NCI-H187 (cell line): ENCODE measurements at places on chromosomes 4 and X.

DNA sequence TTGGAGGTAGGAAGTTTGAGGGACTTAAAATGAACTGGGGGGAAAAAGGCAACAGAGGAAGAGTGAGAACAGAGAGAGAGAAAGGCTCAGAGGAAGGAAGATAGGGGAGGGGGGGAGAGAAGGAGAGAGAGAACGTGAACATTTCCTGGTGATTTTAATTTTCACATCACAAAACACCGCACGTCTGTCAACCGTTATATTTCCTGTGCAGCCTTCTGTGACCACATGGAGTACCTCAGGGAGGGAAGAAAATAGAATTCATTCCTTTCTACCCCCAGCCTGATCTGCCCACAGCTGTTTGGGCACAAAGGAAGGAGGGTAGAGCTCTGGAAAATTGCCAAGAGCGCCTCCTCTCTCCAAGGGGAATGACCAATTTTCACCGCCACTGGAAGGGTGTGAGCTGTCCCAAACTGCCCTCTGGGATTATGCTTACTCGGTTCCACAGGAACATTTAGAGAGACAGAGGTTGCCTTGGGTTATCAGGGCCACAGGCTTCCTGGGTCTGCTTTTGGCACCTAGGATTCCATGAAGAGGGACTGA, 135.7 kb upstream of the MAMLD1 start:
- no peak for DNase-seq

DNA sequence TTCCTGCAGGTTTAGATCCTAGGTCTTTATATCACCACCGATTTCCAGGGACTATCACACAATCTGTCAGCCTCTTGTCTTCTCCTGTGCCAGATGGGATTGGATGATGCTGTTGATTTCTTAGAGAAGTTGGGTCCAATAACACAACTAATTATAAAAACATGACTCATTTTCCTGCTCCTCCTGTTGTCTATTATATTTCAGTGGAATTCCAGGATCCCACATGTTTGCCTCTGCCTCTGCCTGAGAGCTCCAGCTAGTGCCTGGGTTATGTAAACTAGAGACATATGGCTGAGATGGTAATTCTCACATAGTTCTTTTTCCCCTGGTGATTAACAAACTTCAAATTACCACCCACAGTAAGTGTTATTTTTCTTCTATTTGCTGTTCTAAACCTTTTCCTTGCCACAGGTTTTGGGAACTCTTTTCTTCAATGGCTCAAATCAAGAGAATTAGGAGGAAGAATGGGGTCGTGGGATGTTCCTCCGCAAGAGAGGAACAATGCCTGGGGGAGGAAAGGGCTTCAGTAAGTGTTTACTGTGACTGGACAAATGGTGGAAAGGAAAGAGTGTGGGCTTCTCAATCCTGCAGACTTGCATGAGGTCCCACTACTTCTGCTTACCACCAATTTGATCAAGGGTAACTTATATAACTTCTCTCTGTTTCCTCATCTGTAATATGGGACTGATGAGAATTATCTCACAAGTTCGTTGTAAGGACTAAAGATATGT, 3.4 kb upstream of the HOPX start:
- no peak for DNase-seq

DNA sequence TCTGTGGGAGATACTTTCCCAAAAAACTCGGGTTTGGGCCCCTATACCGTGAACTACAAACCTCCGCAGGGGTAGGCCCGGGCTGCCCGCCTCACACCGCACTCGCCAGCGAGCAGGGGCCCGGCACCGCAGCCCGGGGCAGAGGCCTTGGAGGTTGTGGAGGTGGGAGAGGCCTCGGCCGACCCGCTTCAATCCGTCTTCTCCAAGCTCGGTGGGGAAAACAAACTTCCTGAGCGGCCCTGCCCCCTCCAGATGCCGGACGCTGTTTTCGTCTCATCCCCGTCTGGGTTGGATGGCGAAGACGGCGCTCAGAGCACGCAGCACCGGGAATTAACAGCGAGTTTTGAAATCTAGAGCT, 442 bp upstream of the MCUB start:
- no peak for DNase-seq

- no peak for DNase-seq
These were observed 1957.4 kb upstream of the TENM3 start for GRCh38 chr4:180285796-180286195.

- no peak for DNase-seq
These were observed 62.4 kb upstream of the PPARGC1A start for GRCh38 chr4:23952258-23952657.

DNA sequence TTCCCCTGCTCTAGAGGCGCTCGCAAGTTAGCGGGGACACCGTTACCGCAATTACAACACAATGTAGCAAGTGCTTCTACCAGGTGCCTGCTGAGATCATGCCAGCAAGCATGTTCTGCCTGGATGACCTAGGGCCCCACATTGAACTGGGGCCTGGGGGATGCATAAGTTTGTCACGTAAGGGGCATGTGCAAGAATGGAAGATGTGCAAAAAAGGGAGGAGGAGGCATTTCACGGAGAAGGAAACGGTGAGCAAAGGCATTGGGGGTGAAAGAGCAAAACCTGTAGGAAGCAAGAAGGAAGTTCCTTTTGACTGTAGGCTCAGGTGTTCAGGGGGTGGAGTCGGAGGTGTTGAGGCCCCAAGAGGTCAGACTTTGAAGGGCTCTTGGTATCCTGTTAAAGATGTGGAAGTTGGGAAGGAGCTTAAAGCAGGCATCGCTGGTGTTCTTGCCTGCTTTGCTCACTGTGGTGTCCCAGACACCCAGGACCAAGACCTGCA, 602 bp upstream of the SCARB2 start:
- DNase-seq, result no peak

DNA sequence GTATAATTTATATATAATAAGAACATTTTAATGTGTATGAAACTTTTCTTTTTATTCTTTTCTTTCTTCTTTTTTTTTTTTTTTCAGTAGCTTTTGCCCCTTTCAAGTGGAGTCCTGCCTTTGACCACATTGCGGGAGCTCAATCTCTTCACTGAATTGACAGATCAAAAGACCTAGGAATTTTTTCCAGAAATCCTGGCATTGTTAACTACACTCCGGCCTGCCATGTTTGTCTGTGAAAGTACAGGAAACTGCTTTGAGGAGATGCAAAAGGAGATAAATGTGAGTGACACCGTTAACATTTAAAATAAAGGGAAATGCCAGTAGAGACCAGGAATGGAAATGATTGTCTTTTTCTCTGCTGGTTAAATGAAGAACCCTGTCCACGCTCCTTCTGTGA, 159.3 kb upstream of the VCX3A start:
- no peak for DNase-seq

DNA sequence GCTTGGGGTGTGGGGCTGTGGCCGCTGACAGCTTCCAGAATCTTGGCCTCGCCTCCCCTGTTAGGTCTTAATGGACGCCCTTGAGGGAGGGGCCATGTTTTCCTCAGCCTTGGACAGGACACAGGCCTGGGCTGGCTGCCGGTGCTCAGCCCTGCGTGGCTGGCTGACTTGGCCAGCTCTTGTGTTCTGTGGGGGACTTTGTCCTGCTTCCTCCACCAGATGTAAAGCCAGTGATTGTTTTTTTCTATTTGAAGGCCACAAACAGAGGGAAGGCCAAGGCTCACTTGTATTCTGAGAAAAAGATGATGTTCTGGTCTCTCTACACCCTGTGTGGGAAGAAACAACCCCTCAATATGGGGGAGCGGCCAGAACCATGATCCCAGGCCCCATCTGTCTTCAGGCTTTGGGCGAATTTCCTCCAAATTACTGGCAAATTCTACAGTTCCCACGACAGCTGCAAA, 71.3 kb downstream of the HTRA3 start:
- DNase-seq, result no peak

DNA sequence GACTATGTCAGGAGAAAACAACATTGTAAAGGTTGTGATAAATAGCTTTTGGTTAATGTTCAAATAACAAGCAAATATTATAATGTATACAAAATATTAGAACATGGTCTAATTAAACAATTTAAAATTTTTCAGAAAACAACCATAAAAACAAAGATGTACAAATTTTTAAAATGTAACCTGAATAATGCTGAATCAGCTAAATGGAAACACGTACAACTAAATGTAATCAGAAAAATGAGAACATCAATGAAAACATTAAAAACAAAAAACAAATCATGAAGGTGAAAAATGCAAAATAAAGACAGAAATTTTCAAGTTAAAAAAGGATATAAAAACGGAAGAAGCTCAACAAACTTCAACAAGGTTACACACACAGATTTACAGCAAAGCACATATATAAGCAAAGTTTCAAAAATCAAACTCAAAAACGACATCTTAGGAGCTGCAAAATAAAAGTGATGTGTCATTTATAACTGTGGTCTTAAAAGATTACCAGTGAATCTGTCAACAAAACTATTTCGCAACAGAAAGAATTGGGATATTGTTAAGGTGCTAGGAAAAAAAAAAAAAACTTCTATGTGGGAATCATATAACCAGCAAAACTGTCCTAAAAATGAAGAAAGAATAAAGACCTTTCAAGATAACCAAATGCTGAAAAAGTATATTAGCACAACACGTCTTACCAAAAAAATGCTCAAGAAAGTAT, 31.8 kb downstream of the ZNF732 start:
- DNase-seq, result no peak

GRCh38 chr4:103626296-103626695, 93.5 kb downstream of the TACR3 start:
- no peak for DNase-seq
